ENCODE measurements at places on chromosomes 5 and 9.

DNA sequence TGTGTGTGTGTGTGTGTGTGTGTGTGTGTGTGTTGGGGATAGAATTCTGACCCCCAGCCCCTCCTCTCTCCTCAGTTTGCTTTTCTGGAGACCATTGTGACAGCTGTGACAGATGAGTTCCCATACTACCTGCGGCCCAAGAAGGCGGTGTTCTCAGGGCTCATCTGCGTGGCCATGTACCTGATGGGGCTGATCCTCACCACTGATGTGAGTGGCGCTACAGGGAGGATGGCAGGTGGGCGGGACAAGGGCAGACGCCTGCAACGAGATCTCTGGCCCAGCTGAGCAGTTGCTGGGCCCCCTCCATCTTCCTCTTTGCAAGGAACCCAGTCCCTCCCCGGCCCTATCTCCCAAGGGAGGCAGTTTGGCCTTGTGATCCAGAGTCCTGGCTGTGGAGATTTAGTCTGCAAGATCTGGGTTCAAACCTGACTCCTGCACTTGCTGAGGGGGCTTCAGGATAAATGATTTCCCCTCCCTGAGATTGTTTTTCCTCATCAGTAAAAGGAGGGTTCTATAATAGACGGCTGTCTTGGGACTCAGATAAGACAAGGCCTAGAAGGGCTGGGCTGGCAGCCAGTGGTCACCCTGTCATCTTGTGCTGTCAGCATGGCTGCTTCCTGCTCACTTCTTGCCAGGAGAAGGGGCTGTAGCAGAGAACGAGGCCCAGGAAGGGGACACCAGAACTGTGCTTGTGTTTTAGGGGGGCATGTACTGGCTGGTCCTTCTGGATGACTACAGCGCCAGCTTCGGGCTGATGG lies 14.1 kb downstream of the SLC6A7 start:
- DNase-seq, result no peak

DNA sequence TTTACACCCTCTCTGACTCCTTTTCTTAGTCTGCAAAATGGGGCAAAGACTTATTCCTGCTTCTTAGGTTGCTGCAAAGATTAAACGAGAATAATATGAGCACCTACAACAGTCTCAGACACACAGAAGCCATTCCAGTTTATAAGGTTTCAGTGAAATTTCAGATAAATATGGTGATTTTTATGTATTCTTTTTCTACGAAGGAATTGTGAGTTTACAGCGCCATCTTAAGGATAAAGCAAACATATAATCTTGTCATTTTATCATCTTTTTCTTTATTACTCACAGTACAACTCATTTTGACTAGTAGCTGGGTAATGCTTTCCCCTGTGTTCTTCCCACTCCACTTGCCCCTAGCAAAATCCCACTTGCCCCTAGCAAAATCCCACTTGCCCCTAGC lies 29.2 kb upstream of the SMC5 start:
- DNase-seq, result peak; percentile 16

GRCh38 chr5:138128334-138128733 lies 10.9 kb downstream of the NME5 start:
- no peak for DNase-seq

GRCh38 chr9:128317629-128318028 lies 4.6 kb downstream of the TRUB2 start:
- DNase-seq, result no peak

GRCh38 chr9:14799030-14799429 lies 76.5 kb upstream of the CER1 start:
- no peak for DNase-seq

GRCh38 chr5:33317271-33317670 lies 123.5 kb upstream of the TARS1 start:
- DNase-seq, result no peak

DNA sequence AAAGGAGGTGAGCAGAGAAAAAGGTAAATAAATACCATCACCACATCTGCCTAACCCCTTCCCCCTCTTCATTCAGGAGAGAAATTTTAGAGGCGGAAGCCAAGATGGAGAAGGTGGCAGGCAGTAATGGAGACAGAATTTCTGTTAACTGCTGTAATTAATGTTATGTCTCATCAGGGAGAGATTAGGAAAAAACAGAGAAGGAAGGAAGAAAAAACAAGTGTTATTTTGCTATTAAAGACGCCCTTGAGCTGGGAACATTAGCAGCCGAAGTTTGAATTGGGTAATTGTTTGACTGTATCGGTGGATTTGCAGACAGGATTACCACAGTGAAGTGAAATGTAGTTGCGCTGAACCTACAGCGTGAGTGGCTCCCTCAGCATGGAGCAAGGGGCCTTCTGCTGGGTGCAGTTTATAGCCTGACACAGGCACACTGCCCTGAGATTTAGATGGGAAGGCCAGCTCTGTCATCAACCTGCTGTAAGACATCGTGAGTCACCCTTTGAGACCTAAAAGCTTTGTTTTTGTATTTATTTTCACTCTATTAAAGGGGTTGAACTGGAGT lies 136.3 kb downstream of the ASTN2 start:
- DNase-seq, result peak; percentile 7

DNA sequence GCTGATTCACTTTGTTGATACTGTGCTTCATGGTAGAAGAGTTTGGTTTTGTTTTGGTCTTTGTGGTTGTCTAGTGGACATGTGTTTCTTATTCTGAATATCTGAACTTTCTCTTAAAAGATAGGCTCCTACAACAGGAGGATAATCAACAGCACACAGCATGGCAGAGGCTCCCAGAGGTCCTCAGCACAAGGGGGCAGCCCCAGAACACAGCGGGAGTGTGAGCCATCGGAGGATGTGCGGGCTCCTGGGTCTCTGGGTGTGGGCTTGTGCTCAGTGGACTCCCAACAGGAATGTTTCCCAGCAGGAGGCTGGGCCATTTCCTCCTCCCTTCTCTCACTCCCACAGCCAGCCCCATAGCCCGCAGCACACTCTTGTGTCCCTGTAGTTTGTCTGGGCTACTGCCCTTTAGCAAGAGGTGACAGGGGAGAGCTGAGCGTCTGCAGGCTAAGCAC lies 164.3 kb upstream of the OTULINL start:
- DNase-seq, result no peak

DNA sequence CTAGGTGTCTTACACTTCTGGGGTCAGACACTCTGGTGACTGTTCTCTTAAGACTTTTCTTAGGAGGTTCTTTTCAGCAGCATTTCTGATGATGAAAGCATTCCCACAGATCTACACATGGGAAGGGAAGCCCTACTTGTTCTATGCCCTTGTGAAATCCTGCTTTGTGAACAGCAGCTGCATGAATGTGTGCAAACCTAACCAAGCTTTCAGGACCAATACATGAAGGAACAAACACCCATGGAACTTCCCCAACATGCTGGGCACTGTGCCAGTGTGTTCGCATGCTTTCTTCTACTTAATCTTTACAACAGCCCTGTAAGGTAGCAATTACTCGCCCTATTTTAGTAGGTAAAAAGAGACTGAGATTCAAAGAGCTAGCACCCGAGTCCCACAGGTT lies 439.9 kb upstream of the KLF4 start:
- peak; percentile 62 for DNase-seq

DNA sequence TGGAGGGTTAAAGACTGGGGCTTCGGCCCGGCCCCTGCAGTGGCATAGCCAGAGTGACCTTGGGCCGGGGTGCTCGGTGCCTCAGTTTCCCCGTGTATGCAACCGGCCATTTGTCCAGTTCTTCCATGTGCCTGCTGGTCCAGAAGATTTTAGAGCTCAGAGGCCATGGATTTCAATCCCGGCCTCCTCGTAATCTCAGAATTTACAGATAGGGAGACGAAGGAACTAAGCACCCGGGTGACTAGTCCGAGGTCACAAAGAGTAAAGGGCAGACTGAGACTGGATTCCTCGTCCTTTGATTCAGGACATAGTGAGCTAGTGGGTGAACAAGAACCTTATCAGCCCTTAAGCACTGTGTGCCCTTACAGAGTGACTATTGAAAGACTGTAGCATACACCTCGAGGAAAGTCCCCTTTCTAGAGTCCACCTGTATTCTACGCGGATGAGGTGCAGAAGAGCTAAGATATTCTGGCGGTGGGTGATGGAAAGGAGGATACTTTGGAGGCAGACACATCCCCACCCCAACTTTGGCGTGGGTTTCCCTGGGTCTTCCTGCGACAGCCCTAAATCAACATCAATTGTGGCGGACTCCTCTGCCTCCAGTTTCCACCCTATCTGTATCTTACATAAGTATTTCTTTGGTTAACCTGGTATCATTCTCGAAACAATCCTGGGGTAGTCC lies 597 bp downstream of the SLC31A1 start:
- DNase-seq, result no peak

- DNase-seq, result no peak
Measured at GRCh38 chr5:79190235-79190529, 45.7 kb upstream of the JMY start.

- DNase-seq, result peak; percentile 46
Measured at GRCh38 chr9:98192503-98193335, at the start of gene CORO2A. Gene CORO2A, minus strand, starts transcription at chr9:98192637. Its CDS starts 34,977 bp downstream, at chr9:98157660.

DNA sequence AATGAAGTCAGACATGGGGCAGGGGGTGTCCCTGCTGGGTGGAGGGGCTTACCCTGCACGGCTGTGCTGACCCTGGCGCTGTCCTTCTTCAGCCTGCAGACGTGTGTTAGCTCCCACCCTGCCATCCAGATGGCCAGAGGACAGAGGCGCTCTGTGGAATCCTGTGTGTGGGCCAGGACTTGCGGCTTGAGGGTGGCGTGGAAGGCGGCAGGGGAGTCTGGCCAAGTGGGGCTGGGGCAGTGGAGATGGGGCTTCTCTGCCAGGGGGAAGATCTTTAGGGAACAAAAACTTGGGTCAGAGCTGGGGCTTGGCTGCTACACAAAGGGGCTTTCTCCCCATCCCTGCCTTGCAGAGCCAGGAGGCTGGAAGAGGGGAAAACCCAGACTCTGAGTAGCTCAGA lies 46.5 kb upstream of the SYNPO start:
- no peak for DNase-seq

- DNase-seq, result no peak
Measured at GRCh38 chr9:125405938-125406809, 144.5 kb downstream of the GAPVD1 start.

DNA sequence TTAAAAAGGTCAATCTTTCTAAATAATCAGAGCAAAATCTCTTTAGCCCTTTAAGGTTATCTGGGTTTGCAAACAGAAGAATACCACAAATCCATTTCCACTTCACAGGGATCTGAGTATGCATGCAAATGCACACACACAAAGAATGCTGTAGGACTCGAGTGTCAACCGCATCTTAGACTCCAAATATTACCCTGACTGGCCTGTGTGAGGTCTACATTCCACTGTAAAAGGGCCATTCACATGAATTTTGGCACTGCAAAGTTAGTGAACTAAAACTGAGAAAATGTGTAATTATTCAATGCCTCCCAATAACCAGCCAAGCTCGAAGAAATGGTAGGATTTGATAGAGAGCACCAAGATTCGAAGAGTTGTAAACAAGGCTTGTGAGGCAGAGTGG lies 199.9 kb downstream of the AGTPBP1 start:
- no peak for DNase-seq

GRCh38 chr9:99169086-99169485 lies 52.7 kb downstream of the ALG2 start:
- no peak for DNase-seq

- DNase-seq, result no peak
Measured at GRCh38 chr5:31531543-31531887, 378 bp downstream of the DROSHA start.

DNA sequence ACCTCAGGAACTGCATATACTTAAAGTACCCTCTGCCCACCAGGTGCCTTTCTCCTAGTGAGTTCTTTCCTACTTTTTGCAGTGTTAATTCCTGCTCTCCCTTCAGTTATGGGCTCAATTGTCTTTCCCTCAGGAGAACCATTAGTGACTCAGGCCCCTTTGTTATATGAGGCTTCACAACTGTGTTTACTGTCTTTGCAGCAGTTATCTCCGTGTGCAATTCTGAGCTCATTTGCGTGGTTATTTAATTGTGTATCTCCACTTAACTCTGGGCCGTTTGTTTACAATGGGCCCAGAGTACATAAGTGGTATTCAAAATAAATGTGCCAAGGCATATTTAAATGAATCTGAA lies 9.6 kb downstream of the FBXO38 start:
- DNase-seq, result peak; percentile 94

DNA sequence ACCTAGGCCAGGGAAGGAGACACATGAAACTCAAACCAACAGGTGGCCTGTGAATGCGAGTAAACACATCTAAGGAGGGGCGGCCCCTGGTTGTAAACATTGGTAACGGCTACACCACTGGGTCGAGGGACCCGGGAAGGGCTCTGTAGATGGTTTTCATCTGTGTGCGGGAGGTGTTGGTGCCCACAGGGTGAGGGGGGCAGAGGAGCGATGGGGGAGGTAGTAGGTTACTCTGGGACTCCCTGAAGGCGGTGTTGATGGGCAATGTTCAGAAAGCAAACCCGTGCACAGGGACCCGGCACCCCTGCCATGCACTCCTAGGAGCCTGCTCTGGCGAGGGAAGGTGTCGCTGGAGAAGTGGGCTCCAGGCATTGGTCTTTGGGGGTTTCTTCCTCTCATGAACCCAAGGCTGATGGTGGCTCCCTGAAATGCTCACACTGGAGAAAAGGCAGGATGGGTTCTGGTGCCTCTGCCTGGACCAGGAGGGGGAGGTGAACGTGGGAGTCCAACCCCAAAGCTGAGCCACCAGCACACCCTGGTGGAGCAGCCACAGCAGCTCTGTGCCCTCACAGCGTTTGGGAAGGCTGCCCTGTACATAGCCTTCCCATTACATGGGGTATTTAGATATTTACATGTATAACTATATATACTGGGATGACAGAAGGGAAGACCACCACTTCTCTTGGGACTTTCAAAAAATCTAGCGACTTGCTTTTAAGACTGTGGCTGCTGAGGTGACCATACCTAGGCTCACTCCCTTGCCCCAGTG lies 103.2 kb downstream of the ENTREP1 start:
- DNase-seq, result no peak

- no peak for DNase-seq
Measured at GRCh38 chr5:122959740-122960445, 76.6 kb downstream of the PPIC start.

GRCh38 chr5:125579182-125579581 lies 832.7 kb upstream of the ZNF608 start:
- no peak for DNase-seq

- DNase-seq, result no peak
Measured at GRCh38 chr5:170631466-170632195, 127.8 kb downstream of the KCNIP1 start.

DNA sequence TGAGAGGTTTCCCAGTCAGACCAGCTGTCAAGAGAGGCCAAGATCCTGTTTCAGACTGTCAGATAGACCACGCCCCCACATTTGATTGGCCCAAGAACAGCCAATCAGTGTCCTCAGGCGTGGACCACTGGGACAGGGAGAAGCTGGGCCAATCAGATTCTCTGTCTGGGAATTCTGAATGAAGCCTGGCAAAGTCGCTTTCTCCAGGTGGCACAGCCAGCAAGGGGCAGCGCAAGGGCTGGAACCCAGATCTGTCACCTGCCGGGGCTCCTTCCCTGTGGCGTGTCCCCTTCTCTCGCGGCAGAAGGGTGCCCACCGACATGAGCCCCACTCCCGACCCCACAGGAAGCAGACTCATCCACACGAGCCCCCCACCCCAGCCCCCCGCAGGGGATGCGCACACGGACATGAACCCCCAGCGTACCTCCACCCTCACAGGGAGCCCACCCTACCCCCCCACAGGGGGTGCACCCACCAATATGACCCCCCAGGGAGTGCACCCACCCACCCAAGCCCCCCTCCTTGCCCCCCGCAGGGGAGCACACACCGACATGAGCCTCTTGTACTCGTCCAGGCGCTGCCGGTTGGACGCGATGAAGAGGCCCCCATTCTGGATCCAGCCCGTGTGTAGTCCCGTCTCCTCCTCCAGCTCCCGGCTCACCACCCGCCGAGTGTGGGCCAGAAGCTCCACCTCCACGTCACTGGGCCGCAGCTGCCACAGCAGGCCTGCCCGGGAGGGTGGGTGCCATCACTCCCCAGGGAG lies 6.1 kb downstream of the SARDH start:
- peak; percentile 70 for DNase-seq

- DNase-seq, result peak; percentile 55
Measured at GRCh38 chr5:60649288-60649917, 50.6 kb downstream of the DEPDC1B start.

Data from COR-L47 (cell line).